ENCODE measurements at places on chromosomes 5 and 9.

DNA sequence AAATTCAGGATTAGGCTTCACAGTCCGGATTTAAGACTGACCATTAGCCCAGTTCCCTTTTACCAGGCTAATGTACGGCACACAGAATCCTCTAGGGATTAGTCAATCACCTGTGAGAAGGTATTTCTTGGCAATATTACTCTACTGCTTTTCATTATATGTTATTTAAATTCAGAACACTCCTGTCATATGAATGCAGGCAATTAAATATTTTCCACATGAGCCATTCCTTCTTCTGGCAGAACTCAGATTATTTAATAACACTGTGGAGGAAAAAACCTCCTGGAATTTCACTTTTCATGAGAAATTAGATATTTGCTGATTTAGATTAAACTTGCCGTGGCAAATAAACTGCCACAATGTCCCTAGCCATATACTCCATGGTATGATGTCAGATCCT is 1357.5 kb upstream of the C9orf72 start:
- DNase-seq: no peak

DNA sequence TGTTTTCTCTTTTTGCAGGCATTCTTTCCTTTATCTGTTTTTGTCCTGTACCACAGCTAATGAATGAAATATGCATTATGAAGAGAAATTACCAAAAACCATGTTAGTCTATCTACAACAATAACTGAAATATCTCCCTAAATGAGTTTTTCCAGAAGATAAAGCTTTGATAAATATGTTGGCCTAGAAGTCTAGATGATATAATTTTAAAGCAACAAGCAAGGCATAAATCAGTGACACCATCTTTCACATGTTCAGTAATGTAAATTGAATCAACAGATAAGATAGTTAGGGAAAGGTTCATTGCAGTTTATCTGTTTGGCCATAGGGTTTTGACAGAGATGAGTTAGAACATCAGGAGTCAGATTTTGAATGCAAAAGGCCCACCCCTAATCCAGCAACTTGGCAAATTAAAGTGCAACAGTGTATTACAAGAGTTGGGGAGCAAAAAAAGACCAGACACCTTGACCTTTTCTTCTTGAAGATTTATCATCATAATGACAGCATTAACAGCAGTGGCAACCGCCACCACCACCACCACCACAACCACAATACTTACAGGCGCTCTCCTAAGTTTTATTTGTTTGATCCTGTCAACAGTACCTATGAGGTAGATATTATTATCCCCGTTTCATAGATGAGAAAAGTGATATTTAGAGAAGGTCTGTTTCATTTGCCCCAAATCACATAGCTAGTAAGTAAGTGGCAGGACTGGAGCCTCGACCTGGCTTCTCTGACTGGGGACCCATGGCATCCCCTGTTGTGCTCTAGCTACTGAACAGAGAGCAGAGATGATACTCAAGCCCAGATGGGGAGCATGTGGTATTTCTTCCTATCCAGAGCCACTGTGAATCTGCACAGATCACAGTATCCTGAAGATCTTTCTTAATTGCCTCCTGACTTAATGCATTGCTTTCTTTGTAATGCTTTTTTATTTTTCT is 122.8 kb upstream of the DHFR start:
- DNase-seq: no peak

- DNase-seq: no peak
These were observed 26.2 kb downstream of the TRIM32 start for GRCh38 chr9:116713271-116713670.

GRCh38 chr5:56148453-56148971 is 84.6 kb downstream of the ANKRD55 start:
- DNase-seq: no peak

GRCh38 chr9:91746904-91747303 is 203.1 kb downstream of the ROR2 start:
- DNase-seq: no peak

GRCh38 chr9:134291452-134291881 is 34.8 kb upstream of the RXRA start:
- no peak for DNase-seq

- DNase-seq: no peak
These were observed 10.4 kb downstream of the ZNF189 start for GRCh38 chr9:101409079-101409477.

DNA sequence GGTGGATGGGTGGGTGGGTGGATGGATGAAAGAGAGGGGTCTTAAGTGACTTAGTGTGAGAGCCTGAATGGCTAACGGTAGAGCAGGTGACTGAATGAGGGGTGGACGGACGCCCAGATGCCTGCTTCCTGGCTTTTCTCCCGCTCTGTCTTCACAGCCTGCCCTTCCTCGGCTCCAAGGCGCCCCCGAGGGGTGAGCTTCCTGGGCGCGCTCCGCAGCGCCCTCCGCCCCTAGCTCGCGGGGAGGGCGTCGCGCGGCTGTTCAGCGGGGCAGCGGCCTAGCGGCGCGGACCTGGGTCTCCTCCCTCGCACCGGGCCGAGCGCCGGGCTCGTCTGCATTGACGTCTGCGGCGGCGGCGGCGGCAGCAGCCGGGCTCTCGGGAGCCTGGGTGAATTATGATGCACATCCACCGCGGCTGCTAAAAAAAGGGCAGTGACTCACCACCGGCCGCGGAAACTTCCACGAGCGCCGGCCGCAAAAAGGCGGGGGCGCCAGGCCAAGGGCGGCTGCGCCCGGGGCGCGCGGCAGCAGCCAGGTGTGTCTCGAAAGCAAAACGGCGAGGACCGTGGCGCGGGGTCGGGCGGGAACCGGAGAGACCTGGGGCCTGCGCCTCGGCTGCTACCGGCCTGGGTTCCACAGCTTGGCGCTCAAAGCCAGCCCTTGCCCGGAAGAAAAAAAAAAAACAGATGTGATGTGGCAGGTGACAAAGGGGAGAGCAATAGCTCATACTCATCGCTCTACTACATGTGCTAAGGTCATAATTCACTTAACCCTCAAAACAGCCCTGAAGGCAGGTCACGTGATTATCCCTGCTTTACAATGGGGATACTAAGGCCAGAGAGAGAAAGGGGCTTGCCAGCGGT is 143.0 kb upstream of the ADRA1B start:
- peak; percentile 74 for DNase-seq

GRCh38 chr9:7984692-7985091 is 185.1 kb upstream of the DMAC1 start:
- DNase-seq: no peak

DNA sequence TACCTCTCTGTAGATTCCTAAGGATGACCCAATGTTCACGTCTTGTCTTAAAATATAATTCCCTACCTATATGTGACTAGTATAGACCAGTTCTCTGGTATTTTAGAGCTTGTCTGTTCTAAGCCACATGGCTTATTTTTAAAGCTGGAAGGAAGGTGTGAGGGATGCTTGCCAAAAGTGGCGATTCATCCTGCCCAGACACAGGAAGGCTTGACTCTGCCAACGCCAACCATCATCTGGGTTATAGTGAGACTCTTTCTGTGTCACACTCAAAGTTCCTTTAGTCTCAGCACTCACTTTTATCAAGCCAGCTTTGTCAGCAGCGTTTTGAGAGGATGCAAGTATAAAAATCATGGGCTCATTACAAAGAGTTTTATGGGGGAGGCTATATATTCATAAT is 500.0 kb downstream of the PTPRD start:
- no peak for DNase-seq

DNA sequence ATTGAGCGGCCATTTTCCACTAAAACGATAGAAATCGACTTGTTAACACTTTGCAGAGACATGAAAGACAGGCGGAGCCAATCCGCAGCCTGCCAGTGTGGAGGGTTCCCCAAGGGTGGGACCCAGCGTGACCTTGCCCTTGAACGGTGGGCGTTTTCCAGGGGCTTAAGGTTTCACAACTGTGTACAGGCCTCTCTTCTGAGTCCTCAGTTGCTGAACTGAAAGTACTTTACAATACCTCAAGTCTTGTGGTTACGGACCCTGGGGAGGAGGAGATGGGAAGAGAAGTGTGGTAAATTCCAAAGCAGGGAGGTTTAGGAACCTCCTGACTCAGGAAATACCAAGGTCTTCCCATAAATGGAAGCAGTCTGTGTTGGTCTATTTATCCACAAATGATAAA is 68.2 kb upstream of the CKMT2 start:
- DNase-seq: no peak

DNA sequence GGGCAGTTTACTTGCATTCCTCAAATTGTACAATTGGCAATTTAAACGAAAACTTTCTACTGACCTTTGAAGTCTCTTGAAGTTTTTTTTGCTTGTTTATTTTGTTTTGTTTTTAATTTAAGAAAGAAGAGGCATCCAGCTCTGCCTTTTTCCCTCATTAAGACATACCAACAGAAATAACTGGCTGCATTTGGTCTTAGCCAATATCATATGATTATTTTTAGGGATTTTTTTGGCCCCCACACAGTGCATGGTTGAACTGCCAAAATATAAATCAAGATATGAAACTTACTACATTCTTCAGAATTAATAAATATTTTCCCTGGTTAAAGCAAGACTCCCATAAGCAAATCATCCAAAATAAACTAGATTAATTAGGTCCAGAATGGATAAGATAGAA is 79.4 kb downstream of the ALDH1A1 start:
- no peak for DNase-seq

DNA sequence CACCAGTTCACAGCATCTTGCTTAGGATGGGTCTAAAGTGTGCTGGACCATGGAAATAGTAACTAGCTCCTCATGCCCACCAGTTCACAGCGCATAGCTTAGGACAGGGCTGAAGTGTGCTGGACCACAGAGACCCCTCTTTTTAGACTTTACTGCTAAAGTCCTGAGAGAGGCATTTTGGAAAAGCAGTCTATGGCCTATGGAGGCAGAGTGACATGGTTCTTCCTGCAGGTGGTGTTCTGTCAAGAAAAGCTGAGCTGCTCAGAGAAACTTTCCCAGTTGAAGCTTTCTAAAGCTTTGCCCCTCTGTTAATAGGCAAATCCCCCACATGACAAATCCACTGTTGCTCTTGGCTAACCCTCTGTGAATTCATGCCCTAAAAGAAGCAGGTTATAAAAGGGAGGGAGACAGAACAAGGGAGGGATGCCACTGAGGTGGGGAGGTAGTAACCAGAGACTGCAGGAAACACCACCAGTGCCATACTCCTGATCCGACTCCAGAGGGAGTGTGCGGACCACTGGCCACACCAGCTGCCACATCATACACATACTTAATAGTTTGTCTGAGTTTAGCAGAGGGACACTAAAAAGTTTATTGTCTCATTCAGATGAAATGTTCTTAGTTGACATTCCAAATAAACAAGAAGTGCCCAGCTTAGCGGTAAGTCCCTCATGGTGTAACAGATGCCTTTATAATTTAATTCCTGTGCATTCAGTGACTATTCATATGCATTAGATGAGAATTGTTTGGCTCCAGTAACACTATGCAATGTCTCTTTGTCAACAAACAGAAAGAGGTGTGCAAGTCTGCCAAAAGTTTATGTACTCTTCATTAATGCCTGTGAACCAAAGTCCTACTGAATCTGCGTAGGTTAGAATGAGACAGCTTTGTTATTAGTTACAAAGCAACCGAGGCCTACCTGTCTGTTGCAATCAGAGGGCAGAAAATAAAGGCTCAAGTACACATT is 236.2 kb upstream of the NFIL3 start:
- peak; percentile 55 for DNase-seq

DNA sequence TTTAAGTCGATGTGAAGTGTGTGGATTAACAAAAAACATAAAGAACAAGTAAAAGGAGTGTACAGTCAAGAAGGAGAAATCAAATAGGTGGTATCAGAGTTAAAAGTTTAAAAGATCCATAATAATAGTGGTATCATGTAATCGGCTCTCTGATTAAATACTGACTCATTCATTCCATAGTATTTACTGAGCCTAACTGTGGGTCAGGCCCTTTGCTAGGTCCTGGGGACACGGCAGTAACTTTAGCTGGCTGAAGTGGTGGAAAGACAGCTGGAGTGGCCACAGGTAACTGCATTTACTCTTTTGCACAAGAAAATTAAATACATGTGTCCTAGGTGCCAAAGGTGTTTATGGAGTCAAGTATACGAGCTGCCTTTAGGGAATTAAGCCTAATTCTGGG is 124.0 kb downstream of the GNAQ start:
- DNase-seq: no peak

- DNase-seq: no peak
These were observed 13.6 kb upstream of the KIAA1958 start for GRCh38 chr9:112472996-112473395.

- no peak for DNase-seq
These were observed 123.1 kb downstream of the PAPPA start for GRCh38 chr9:116276651-116277121.

DNA sequence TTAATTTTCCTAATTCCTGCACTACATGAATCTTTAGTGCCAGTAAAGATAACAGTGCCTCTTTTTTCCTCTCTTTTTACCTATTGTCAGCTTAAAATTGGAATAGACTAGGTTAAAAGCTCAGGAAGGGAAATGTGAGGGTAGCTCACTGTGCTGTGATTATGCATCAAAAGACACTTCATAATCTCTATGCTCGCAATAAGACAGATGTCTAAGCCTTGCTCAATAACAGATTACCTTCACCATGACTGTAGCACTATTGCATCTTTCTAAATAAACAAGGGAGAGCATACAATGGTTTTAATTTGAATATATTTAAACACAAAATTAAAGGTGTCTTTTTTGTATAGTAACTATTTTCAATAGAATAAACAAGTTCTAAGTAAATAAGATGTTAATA is 130.1 kb downstream of the FBN2 start:
- DNase-seq: no peak

GRCh38 chr5:17828681-17829080 is 194.4 kb downstream of the TAF11L14 start:
- DNase-seq: peak; percentile 23

- DNase-seq: no peak
These were observed 1452.2 kb upstream of the ACO1 start for GRCh38 chr9:30932226-30932625.

DNA sequence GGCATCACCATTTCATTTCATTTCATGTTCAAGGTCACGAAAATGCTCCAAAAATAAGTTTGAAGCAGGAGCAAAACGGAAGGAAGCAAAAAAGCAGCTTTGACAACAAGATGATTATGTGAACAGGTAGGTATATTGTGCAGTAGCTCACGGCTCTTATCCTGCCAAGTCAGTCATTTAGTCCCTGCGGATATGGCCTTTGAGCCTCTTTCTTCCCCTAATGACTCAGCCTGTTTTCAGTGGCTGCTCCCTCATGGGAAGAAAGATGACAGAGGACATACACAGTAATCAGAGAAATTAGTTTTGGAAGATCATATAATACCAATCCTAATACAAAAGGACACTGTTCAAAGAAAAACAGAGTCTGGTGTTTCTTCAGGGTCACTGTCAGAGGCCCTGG is 155.8 kb upstream of the GRAMD2B start:
- no peak for DNase-seq

GRCh38 chr9:31490551-31491106 is 893.8 kb upstream of the ACO1 start:
- DNase-seq: peak; percentile 10

GRCh38 chr5:153489611-153490010 is 859 bp upstream of the GRIA1 start:
- no peak for DNase-seq

DNA sequence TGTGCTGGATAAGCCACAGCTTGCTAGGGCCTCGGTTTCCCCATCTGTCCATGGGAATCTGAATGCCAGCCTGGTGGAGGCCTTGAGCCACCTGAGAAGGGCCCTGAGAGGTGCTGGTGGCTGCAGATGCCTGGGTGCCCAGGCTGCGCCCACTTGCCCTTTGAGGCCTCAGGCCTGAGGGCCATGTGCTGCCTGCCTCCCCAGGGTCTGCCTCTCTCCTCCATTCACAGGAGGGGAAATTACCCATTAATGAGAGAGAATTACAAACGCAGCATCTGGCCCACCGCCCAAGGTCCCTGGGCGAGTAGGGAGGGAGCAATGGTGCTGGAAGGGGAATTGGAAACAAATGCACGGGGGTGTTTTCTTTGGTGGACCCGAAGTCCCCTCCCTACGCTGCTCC is 59.6 kb downstream of the BARX1 start:
- no peak for DNase-seq

GRCh38 chr9:83274787-83275186 is 211.8 kb upstream of the RASEF start:
- no peak for DNase-seq
